ENCODE measurements at places on chromosomes 12 and 14.

DNA sequence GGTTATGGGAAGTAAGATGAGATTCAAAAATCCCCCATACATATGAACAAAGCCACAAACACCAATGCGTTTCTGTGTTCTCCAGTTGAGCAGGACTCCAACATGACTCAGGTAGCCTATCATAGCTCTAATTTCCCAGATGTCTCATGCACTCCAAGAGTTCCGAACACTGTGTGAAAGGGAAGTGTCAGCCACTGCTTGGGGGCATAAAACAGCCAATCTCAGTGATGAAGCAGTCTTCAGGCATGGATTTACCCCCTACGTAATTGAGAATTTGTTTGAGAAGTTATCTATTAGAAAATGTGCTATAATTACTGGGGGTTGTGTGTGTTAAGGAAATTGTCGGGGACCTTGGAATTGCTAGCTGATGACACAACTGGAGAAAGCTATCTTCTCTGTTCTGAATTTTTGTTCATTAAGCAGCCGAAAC is 153.9 kb upstream of the AVPR1A start:
- DNase-seq: no peak

GRCh38 chr12:57909611-57910010 is 31.8 kb upstream of the ATP23 start:
- DNase-seq: no peak

DNA sequence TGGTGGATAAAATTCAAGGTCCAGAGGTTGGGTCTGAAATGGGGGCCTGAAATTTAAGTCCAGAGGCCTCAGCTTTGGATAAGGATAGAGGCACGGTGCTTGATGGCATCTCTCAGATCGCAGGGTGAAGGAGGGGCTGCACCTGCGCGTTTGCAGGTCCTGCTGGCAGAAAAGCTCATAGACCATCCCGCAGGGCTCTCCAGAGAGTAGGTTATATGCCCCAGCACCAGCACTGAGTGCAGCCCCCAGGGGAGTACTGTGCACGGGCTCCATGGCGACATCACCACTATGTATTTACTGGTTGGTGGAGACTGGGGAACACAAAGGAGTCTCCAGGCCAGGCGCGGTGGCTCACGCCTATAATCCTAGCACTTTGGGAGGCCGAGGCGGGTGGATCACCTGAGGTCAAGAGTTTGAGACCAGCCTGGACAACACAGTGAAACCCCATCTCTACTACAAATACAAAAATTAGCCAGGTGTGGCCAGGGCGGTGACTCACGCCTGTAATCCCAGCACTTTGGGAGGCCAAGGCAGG is 4.3 kb upstream of the CD63 start:
- DNase-seq: no peak

DNA sequence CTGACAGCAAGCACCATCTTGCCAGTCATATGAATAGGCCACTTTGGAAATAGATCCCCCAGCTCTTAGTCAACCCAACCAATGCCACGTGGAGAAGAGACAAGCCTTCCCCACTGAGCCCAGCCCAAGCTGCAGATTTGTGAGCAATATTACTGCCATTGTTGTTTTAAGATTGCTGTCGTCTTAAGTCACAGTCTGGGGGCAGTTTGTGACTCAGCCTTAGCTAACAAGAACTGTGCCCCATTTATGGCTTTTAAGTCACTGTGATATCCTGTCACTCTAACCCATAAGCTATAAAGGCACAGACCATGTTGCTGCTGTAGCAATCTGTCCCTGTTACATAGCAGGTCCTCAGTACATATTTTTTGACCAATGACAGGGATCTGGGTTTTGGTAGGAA is 464.2 kb downstream of the MED13L start:
- DNase-seq: no peak

DNA sequence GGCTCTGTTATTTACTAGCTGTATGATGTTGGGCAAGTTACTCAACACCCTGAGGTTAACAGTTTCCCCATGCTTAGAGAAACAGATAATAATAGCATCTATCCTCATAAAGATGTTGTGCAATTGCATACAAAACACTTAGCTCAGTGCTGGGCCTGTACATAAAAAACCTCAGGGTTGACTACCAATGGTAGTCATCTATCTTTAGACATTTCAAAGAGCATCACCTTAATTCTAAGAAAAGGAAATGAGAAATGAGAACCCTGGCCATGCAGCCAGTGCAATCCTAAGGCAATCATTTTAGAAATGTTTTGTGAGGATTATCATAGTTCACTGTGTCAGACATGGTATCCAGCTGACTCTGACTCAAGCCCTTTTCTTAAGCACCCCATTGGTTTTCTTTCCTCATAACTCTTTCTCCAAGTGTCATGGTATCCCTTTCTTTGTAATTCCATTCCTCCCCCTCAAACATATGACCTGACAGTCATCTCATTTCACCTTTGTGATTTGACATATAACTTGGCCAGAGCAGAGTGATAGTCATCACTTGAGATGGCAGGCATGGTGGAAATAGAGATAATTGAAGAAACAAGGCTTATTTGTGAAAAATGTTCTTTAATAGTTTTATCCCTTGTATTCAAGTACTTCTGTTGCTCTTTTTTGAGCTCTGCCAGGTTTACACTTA is 29.5 kb upstream of the OSBPL8 start:
- no peak for DNase-seq

Data from stimulated activated CD8-positive, alpha-beta memory T cell treated with anti-CD3 and anti-CD28 coated beads, Interleukin-4, amount 100 ng/mL, for 4 hours (primary cell).